ENCODE measurements at places on chromosomes 1 and 21.

GRCh38 chr21:45894906-45895777, 86.4 kb upstream of the COL6A1 start:
- no peak for DNase-seq

- DNase-seq: no peak
These were observed 36.5 kb downstream of the PLA2G4A start for GRCh38 chr1:186865253-186865652.

- DNase-seq: no peak
These were observed 102.8 kb upstream of the ARTN start for GRCh38 chr1:43830802-43831201.

- no peak for DNase-seq
These were observed 81.0 kb downstream of the HMGB4 start for GRCh38 chr1:33944846-33945245.

- DNase-seq: no peak
These were observed 305.8 kb upstream of the ZP4 start for GRCh38 chr1:238196516-238196915.

- DNase-seq: no peak
These were observed 163.4 kb upstream of the USP24 start for GRCh38 chr1:55378582-55378981.

GRCh38 chr1:222994511-222995235, 148.4 kb downstream of the TLR5 start:
- DNase-seq: no peak

- no peak for DNase-seq
These were observed 55.8 kb downstream of the CENPF start for GRCh38 chr1:214658785-214659184.

DNA sequence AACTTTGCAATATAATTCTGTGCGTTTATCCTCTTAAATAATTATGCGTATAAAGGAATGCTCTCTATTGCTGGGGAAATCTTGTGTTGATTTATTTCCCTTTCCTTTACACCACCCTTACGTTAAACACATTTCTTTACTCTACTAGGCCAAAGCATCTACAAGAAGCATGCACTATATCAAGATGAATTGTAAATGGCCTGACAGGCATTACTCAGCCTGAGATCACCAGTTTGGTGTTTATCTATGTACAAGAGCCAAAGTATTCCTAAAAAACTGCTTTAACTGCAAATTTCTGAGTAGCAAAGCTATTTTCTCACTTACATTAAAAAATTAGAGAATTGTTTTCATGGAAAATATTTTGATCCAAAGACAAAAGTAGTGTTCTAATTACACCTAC, 114.8 kb downstream of the TYW3 start:
- no peak for DNase-seq
